ENCODE measurements at places on chromosomes 1 and 21. TPM values are rescaled to one million over a fixed set of nuclear protein-coding genes. Genes with fewer than 3 reads are reported as not detected.

HSPB7 gene
- not detected for total RNA-seq

CLEC20A gene
- not detected for total RNA-seq

PEA15 gene
- 166 TPM for total RNA-seq

CD1E gene
- total RNA-seq, result not detected

OR2L3 gene
- not detected for total RNA-seq

FCGR1A gene
- not detected for total RNA-seq

PRRX1 gene
- not detected for total RNA-seq

GPR161 gene
- total RNA-seq, result 15.0 TPM

HENMT1 gene
- 4.4 TPM for total RNA-seq

Measured in A549 treated with Hydrocortisone at 1 μM for 4 hours (cell line).